ENCODE measurements at places on chromosomes 3 and 15. TPM values are rescaled to one million over a fixed set of nuclear protein-coding genes. Genes with fewer than 3 reads are reported as not detected.

- peak; percentile 62 for DNase-seq
These were observed 419.5 kb upstream of the NAALADL2 start for GRCh38 chr3:174439331-174440252.

The ATG7 gene
- total RNA-seq, result 37.3 TPM

GRCh38 chr15:75640483-75641178 lies 607 bp upstream of the IMP3 start:
- DNase-seq, result peak; percentile 60

GRCh38 chr3:52982839-52983238 lies 63.0 kb downstream of the SFMBT1 start:
- no peak for DNase-seq

DNA sequence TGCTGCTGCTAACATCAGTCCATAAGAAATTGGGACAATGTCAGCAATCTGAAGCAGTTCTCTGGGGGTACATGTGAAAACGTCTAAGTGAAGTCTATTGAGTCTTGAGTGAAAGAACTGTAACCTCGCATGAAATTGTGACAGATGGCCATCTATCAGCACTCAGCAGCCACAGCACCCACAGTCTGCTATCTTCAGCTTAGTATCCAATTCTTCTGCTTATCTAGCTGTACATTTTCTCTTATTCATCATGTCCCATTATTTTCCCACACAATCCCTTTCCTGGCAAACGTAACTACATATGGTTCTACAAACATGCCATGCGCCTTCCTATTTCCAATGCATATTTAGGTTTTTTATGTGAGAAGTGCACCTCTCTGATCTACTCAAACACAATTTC lies 629.7 kb downstream of the NTRK3 start:
- no peak for DNase-seq

DNA sequence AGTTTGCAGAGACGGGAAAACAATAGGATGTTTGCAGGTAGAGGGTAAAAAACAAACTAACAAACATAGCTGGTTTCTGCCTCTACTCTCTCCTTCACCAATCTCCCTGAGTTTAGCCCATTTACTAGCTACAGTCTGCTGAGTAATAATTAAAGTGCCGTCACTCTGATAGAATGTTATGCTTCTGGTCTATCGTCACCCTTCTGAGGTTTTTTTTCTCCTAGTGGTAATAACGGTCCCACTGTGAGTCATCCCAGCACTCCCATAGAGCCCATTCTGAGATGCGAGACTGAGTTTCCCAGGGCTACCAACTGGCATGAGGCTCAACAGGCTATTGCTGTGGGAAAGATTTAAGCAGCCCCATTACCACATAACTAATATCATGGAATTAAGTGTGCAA lies 56.4 kb downstream of the PLAAT1 start:
- no peak for DNase-seq

DNA sequence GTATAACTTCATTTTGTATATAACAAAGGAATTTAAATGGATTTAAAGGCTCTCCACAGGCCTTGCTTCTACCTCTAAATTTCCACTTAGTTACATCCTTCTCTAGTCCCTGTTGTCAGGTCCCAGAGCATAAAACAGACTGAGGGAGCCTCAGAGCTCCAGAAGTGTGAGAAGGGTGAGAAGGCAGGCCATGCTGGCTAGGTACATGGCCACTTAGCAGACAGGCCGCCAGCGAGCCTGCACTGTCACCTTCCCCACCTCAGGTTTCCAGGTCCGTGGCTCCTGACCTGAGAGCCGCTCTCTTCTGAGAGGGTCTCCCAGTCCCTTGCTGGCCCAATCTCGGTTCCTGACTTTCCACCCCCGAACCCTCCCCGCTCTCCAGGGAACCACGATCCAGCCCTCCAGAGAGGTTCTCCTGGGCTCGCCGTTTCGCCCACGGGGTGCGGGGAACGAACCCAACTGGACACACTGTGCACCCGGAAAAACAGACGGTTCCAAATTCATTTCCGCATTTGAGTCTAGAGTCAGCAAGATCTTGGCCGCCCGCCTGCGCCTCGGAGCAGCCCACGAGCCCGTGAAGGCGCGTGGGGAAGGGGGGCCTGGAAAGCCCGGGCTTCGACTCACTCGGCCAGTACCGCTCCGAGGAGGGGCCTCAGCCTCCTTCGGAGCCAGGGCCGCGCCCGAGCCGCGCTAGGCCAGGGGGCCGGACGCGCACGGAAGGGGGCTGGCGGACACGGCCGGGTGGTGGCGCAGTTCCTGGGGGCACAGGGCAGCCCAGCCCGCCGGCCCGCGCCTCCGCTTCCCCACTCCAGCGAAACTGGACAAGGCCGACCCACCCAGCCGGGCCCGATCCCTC lies 16.7 kb upstream of the SOX2 start:
- peak; percentile 81 for DNase-seq

The MB21D2 gene
- total RNA-seq, result 11.9 TPM

DNA sequence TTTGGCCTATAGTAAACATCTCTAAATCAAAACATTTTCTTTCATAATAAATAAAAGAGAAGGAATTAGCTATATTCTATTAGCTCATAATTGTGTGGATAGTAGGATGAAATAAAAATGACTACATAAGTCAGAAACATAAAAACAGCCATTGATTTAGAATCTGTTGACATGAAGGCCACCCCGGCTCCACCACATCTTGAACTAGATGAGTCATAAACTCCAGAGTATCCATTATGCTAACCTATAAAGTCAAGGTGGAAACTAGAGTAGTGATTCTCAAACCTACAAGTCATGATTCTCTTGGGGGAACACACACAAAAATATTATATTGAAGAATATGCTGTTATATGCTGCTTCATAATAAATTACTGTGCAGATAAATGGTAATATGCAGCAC lies 831.0 kb downstream of the TUSC7 start:
- no peak for DNase-seq

DNA sequence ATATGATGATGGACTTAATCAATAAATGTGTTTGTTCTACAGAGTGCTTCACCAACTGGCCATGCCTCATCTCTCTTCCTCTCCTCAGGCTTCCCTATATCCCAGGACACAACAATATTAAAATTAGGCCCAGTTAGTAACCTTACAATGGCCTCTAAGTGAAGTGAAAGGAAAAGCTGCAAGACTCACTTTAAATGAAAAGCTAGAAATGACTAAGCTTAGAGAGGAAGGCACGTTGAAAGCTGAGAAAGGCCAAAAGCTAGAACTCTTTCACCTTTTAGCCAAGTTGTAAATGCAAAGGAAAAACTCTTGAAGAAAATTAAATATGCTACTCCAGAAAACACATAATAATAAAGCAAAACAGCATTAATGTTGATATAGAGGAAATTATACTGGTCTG lies 1010.3 kb downstream of the NAALADL2 start:
- no peak for DNase-seq

- DNase-seq, result no peak
These were observed 282.9 kb upstream of the COL8A1 start for GRCh38 chr3:99355465-99355864.

The IQCH gene
- 5.5 TPM for total RNA-seq

DNA sequence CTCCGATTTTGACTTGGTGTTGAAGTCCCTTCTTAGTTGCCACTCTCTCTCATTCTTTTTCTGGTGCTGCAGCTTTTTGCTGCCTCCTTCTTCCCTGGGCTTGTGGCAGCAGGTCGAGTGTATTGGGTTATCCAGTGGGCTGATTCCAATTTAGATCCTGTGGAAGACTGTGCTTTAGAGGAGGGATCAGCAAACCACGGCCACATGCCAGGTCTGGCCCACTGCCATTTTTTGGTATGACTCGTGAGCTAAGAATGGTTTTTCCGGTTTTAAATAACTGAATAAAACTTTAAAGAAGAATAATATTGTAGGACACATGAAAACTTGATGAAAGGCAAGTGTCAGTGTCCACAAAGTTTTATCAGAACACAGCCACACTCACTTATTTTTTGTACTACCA lies 330.5 kb downstream of the ROBO2 start:
- DNase-seq, result peak; percentile 28

DNA sequence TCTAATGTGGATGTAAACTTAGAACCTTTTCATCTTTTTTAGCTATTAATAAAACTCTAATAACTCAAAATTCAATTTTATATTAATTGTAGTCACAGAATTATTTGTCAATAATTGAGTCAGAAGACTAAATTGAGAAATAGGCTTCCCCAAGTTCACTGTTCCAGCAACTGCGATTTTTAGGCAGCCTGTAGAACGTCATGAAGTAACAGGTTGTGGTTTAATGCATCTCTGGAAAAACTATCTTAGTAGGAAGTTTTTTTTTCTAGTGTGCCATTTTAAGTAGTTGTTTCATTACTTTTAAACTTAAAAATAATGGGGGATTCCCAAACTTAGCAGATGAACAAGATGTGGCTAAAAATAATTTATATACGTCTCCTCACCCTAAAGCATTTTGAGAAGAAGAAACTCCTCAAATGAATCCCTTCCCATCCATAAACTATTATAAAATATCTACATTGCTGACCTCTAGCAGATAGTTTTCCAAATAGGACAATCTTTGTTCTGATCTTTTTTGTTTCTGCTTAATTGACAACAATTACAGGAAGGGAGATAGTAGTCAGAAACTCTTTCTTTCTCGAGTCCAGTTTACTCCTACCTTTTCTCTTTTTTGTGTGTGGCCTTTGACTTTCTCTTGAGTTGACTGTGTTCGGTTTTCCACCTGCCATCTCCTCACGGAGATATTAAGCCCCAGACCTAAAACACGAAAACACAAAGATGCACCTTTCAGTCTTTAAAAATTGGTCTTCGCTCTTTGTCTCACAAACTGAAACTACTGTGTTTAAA lies 43.1 kb downstream of the LRCH3 start:
- no peak for DNase-seq

DNA sequence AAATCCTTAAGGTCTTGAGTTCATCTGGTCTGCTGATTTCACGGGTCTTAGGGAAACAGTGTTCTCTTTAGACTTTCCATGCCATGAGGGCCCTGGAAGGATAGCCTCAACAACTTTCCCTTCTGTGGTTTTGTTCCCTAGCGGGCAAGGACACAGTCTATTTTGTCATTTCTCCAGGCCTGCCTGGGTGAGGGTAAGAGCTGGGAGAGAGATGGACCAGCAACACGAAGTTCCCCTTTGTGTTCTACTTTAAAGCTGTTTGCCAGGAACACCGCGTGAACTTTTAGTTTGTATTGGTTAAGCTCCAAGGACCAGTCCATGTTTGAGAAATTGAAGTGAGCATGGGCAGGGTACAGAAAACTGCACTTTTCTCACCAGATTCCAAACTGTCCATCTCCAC lies 20.9 kb downstream of the ST3GAL6 start:
- DNase-seq, result no peak

All from Calu3 (cell line).